ENCODE measurements at places on chromosomes 2 and 18.

DNA sequence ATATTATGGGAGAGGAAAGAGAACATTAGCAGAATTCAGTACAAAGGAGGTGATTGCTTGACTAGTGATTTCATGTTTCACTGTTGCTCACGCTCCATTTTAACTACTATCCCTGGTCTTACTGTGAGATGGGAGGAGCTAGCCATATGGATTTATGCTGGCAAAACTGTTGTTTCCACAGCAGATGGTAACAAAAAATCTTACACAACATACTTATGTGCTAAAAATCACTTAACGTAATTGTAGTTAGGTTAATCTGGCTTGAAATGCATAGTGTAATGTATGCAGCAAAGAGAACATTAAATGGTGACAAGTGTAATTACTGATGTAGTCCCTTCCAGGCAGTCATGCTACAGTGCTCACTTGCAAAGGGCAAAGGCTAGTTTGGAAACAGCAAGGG lies 155.6 kb upstream of the LYPD1 start:
- no peak for DNase-seq

DNA sequence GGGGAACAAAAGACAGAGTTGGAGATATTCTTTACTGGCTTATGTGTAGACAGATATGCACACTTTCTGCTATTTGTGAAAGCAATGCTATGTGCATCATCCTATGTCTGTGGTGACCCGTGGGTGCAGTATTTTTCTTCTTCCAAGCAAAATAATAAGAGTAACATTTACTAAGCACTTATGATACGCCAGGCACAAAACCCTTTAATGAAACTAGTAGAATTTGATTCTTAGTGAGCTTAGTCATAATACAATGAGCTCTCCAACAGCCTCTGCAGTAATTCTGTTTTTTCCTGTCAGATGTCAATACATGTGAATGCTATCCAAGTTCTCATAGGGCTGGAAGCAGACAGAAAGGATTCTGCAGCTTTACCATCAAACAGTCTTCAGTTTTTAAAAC lies 130.6 kb downstream of the RAD51AP2 start:
- no peak for DNase-seq

DNA sequence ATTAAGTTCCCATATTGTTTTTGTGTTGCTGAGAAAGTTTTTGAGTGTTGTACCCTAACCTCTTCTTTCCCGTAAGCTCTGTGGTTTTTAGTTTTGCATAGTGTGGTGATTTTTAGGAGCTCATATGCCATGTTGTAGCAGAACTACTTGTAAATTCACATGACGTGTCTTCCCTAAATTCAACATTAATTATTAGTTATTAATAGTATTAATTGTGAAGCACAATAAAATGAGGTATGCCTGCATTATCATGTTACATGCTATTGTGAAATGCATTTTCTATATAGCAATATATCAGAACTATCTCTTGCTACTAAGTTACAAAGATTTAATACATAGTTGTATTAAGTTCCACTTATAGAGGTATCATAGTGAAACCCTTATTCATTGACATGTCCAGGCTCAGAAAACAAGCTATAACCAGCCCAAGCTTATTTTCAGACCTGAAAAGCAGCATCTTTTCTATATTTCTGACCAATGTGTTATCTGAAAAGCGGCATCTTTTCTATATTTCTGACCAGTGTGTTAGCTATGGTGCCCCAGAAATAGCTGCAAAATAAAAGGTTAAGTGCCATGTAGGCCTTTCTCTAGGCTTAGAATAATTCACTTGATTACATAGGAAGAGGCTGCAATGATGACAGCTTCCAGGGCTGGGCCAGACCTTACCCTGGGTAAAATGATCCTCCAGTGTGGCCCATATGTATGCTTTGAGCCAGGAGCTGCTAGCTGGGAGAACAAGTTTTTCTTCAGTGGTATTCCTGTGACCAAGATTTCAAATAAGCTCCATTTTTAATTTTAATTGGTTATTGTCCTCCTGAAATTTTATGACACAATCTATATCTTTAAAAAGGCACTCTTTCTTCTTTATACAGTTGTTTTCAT lies 21.6 kb downstream of the EPAS1 start:
- DNase-seq, result no peak

GRCh38 chr2:226154610-226155009 lies 645.0 kb downstream of the IRS1 start:
- DNase-seq, result no peak

DNA sequence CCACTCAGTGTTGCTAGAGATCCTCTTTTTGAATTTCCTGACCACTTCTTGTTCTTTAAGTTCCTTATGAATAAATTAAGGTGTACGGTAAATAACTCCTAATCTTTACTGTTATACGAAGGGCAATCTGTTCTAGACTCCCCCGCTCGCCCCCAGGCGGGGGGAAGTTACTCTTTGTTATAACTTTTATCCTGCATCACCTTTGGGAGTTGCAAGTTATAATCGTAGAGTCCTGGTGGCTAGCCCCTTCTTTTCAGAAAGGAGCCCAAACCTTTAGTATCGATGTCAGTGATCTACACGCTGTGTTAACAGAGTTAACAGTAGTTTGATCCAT lies 652 bp downstream of the GCA start:
- DNase-seq, result no peak

GRCh38 chr2:171785450-171785849 lies 98.2 kb downstream of the DYNC1I2 start:
- no peak for DNase-seq

DNA sequence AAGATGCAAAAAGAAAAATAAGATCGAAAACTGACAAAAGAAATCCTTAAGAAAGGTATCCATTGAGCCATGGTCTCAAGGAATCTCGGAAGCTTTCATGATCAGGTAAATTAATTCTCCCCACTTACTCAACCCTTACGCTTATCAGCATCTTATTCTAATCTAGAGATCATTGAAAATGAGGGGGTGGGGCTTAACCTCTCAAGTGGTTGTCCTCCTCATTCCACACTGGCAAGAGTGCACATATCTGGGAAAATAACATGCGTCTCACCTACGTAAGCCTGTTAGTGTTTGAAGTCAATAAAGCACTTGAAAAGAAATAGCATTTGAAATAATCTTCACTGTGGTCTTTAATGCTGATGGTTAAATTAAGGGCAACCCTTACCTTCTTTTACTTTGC lies 82.5 kb upstream of the NEUROD1 start:
- DNase-seq, result no peak

Measured in right hindlimb (tissue), 1 donor.